Endothelial cell of umbilical vein (primary cell): ENCODE measurements at places on chromosomes 5 and 9. TPM values are rescaled to one million over a fixed set of nuclear protein-coding genes. Genes with fewer than 3 reads are reported as not detected.

DNA sequence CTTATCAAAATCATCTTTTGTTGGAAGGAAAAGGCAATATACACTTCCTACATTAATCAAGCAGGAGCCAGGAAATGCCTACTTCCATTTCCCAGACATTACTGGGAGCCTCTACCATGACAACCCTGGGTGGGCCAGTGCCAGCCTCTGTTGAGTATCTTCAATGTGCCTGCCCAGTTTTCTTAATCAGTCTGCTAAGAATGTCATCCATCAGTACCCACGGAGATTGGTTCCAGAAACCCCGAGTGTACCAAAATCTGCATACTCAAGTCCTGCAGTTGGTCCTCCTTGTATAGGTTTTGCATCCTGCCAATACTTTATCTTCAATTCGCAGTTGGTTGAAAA, 82.4 kb downstream of the MARCHF3 start:
- peaks cover 15% of the 10 kb centered on the region for H3K4me1 ChIP-seq
- no peaks in the 10 kb centered on the region for H3K27me3 ChIP-seq
- no peak overlapping the region for H3K4me3 ChIP-seq
- no peaks in the 10 kb centered on the region for H3K36me3 ChIP-seq

- DNase-seq: no peak
- H3K4me1 ChIP-seq: no peaks in the 10 kb centered on the region
- H3K27me3 ChIP-seq: no peaks in the 10 kb centered on the region
- no peak overlapping the region for H3K27ac ChIP-seq
- no peaks in the 10 kb centered on the region for H3K36me3 ChIP-seq
- no peak overlapping the region for H3K4me3 ChIP-seq
Observed at GRCh38 chr5:92665506-92665905, 915.5 kb downstream of the NR2F1-AS1 start.

DNA sequence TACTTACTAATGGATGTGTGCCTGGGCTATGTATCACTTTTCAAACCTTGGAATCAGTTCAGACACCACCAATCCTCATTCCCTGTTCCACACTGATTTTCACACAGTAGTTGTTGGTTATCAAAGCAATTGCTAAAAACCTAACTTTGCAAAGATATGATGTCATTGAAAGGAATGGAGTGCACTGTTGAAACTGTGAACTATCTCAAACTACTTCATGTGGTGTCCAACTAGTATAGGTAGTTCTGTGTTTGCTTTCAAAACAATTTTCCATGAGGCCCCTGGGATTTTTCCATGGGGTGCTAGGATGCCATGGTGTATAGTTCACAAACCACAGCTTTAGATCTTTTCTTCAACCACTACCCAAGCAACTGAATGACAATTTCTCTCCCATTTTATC, 17.8 kb downstream of the INIP start:
- DNase-seq: no peak
- H3K36me3 ChIP-seq: peaks cover 3% of the 10 kb centered on the region
- no peaks in the 10 kb centered on the region for H3K4me1 ChIP-seq
- H3K4me3 ChIP-seq: no peak overlapping the region
- H3K27ac ChIP-seq: no peak overlapping the region
- no peaks in the 10 kb centered on the region for H3K27me3 ChIP-seq

DNA sequence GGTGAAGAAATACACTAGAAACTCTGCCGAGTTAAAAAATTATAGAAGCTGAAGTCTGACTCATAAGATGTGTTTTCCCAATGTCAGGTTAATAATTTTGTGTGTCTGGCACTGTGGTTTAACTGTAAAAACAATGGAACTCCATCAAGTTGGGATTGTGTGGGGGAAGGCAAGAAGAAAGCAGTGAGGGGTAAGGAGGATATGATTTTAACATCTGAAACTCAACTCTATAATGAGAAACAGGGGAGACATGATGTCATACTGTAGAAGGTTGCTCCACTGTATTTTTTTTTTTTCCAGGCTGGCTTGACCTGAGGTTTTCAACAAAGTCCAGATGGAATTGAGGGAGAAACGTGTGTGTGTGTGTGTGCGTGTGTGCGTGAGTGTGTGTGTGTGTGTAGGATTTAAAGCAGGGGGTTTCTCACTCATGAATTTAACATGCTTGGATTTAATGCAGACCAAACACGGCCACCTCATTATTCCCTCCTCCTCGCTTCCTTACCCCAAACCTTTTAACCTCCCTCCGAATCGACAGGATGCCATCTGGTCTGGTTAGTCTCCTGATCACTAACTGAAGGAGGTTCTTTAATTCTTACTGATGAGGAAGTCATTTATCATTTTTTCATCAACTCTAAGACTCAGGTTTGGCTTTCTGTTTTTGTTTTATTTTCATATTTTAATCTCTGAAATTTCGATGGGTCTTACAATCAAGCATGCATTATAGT, 140.2 kb upstream of the LPAR1 start:
- H3K27me3 ChIP-seq: no peaks in the 10 kb centered on the region
- peak; percentile 19 for DNase-seq
- no peak overlapping the region for H3K4me3 ChIP-seq
- H3K27ac ChIP-seq: no peak overlapping the region
- no peaks in the 10 kb centered on the region for H3K4me1 ChIP-seq
- H3K36me3 ChIP-seq: no peaks in the 10 kb centered on the region

DNA sequence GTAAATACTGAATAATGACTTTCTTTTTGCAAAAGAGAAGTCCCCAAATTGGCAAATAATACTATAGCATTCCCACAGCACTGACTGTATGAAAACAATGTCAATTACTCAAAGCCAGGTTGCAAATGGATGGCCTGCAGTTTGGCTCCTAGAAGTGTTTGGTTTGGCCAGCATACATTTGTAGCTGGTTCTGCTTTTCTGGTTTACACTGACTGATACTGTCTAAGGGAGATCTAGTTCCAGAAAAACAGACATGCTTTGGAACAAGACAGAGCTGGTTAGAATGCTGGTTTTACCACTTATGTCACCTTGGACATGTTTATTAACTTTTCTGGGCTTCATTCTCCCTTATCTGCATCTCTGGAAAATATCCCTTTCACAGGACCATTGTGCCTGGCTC, 81.5 kb upstream of the TRPM3 start:
- no peak overlapping the region for H3K4me3 ChIP-seq
- no peaks in the 10 kb centered on the region for H3K4me1 ChIP-seq
- no peaks in the 10 kb centered on the region for H3K27me3 ChIP-seq

The SPATA31E1 gene
- total RNA-seq: not detected in 2 replicates

The AFAP1L1 gene
- 73.2 and 76.2 TPM in 2 replicates for total RNA-seq
